ENCODE measurements at places on chromosomes 2 and 18.

DNA sequence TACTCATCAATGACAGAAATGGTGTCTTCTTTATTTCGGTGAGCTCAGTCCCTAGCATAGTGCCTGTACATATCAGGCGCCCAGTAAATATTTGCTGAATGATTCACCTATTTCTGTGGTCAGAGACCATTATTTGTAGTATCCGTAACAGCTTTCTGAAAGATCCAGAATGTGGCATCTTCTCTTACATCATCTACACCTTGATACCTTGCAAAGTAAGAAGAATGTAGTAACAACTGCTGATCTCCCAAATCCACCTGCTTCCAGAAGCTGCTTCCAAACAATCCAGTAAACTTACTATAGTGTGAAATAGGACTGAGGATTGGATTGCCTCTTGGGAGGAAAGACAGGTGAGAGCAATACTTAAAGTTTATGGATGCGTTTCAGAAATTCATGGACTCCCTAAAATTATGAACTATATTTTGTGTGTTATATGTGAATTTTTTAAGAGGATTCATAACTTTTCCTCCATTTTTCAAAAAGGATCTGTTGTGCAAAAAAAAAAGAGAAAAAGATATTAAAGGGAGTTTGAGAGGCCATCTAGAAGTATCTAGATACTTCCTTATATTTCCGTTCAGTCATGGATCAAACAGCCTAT, 945 bp upstream of the ASXL2 start:
- DNase-seq = no peak

- DNase-seq = no peak
Measured at GRCh38 chr2:65957886-65958285, 477.0 kb upstream of the MEIS1 start.

DNA sequence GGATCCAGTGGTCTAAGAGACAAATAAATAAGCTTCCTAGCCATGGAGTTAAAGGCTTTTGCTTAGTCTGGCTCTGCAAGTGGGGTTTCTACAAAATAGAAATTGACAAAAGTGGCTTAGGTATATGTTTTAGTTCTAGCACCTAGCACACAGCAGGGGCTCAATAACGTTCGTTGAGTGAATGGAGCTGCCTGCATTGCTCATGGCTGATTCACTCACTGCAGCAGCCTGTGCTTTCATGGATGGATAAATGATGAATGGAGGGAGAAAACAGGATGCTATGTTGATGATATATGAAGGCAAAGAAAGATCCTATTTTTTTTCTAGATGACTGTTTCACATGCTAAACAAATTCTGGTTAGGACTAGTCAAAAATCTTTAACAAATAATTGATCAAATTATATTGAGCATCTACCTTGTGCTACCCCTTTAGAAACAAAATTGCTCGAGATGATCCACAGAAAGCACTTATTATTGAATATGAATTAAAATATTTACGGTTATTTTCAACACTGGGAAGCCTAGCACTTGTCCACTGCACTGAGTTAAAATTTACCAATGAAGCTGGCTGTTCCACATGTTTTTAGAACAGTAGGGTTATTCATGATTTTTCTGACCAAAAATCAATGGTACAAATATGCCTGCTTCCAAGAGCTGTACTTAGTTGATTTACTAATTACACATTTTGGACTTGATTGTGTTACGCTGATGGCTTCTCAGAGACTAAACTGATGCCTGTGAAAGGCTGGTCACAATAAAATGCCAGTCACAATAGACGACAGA, 39.6 kb downstream of the HDHD2 start:
- no peak for DNase-seq

- no peak for DNase-seq
Measured at GRCh38 chr2:40758401-40759155, 306.7 kb upstream of the SLC8A1 start.

DNA sequence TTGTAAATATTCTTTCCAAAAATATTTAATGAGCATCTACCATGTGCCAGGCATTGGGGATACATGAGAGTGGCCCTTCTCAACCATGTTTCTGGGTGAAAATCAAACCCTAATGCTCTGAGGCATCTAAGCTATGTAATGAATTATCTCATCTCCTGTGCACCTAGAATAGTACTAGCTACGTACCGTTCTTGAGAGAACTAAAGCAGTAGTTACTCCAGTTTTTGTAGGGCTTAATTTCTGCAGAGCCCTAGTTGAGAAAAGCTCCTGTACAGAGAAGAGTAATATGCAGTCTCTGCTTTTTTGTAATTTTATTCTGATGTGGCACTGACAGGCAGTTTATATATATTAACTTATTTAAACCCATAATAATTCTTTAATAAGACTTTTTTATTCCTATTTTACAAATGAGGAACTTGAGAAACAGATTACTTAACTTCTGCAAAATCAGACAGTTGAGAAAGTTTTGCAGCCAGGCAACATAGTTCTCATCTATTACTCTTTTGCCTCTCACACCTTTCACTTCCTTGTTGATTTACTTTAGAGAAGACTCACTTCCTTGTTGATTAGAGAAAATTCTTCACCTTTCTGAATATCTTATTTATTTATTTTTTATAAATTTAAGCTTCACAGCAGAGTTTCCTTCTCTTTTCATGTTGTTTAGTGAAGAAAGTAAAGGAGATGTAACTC, 3.1 kb downstream of the SPOPL start:
- DNase-seq = no peak

DNA sequence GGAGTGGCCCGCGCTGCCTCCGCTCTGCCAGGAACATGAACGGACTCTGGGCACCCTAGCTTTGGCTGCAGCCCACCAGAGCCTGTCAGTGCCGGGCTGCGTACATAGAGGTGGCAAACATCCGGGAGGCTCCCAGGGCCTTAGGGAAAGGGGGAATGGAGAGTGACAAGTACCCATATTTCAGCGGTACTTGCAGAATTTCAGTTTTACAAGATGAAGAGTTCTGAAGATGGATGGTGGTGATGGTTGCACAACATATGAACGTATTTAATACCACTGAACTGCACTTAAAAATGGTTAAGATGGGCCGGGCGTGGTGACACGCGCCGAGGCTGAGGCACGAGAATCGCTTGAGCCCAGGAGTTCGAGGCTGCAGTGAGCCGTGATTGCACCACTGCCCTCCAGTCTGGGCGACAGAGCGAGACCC, 873 bp downstream of the MTHFD2 start:
- DNase-seq = no peak

GRCh38 chr2:225400060-225400511, 576 bp downstream of the NYAP2 start:
- no peak for DNase-seq

GRCh38 chr2:120737340-120738101, 1.9 kb downstream of the GLI2 start:
- DNase-seq = no peak

DNA sequence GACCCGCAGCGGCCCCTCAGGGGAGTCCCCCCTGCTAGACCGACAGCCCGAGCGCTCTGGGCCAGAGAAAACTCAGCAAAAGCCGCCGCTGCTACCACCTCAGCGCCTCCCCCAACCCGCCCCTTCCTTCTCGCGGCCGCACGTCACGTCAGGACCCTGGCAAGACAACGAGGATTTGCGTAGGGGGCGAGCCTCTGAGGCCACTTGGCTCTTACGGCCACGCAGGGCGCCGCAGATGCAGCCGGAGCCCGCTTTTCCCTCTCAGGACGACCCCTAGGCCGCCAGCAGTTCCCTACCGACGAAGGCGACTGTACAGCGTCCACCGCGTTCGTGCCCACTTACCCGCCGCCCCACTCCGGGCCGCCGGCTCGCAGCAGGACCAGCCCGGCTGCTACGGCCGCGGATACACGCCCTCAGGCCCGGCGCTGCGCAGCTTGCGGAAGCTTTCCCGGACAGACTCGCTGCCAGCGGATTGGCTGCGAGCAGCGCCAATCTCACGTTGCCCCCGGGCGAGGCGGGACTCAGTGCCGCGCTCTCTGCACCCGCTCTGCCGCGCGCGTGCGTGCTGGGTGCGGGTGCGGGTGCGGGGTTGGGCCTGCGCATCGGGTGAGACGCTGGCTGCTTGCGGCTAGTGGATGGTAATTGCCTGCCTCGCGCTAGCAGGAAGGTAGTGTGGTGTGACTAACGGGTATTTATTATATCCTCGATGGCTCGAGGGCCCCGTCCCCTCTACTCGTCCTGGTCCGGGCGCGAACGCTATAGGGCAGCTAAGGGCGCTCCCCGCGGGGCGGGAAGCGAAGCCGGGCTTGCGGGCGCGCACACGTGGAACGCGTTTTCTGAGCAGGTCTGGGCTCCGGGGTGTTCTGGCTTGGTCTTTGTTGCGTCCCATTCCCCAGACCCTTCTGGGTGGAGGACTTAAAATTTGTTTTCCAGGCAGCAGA, at the start of the genes ORMDL1 and PMS1:
Gene ORMDL1 (minus strand): TSS at position 413 of the 941 bp plus-strand sequence. CDS start 1,744 bp downstream, outside the sequence.
Gene PMS1 (plus strand): TSS at position 524 of the 941 bp plus-strand sequence. CDS start 7,360 bp downstream, outside the sequence.
- DNase-seq = peak; percentile 89

DNA sequence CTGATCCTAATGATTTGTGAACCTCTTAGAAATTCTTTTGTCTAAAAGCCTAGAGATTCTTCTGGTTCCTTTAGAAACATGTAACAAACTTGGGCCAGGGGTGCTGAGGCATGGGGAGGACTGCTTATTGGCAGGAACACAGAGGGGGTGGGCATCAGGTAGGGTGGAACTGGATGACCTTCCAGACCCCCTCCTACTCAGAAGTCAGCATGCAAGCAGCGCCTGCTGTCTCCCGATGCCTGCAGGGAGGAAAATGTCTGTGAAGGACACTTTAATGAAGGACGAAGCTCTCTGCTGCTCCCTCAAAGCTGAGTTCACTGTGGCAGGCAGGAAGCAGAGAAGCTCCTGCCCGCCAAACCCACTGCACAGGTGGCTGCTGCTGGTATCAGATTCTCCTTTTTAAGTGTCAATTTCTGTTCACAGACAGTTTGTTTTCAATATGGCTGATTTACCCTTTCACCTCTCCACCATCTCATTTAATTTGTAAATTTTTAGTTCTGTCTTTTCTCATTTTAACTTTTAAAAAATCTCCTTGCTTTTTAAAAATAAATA, 19.4 kb downstream of the COA5 start:
- DNase-seq = no peak

DNA sequence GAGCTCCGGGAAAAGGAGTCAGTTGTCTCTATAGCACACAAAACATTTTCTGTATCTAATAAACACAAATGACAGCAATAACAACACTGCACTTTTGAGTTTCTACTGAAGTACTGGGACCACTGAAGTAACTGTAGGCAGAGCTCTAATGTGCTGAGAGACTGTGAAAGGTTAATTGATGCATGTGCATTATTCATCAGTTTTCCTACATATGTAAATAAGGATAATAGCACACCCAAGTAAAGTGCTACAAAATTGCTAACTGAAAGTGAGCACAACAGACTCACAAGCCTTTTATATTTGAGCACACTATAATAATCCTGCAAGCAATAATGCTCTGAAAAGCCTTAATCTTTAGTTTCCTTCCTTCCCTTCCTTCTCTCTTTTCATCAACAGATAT, 1051.6 kb downstream of the LRP1B start:
- DNase-seq = no peak

GRCh38 chr18:68796936-68797690, 767 bp upstream of the CCDC102B start:
- no peak for DNase-seq

DNA sequence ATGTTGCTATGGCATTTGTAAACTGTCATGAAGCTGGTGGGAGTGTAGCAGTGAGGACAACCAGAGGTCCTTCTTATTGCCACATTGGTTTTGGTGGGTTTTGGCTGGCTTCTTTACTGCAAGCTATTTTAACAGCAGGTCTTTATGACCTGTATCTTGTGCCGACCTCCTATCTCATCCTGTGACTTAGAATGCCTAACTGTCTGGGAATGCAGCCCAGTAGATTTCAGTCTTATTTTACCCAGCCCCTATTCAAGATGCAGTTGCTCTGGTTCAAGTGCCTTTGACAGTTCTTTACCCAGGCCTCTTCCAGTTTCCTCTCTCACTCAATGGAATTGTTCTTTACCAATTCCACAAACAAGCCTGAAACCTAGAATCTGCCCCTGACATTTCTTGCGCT, 145.1 kb downstream of the KCNE4 start:
- no peak for DNase-seq

DNA sequence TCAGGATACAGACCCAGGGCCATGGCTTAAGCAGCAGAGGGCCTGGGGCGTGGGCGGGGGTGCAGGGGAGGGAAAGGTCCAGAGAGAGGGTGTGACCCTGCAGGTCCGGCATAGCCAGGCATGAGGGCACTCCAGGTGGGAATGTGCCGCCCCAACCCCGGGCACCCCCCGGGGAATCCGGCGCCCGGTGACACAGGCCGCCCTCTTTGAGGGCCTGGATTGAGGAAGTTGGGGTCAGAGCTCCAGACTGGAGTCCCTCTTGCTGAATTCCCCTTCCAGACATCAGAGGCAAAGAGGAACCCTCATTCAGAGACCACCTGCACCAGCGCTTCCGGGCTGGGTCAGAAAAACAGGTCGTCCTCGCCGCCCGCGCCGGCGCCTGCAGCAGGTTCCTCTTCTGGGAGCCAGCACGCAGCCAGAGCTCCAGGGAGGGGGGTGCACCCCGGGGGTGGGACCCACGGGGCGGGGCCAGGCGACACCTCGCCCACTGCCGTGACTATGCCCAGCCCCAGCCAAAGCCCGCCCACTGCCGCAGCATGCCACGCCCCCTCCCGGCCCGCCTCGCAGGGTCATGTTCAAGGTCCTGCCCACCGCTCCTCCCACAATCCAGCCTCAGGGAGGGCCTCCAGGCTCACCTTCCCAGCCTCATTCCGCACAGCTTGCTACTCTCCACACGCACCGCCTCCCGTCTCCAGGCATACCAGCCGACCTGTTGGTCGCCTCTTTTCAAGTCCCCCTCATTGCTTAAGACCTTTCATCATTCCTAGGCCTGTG, 98.3 kb upstream of the ID2 start:
- DNase-seq = peak; percentile 73

DNA sequence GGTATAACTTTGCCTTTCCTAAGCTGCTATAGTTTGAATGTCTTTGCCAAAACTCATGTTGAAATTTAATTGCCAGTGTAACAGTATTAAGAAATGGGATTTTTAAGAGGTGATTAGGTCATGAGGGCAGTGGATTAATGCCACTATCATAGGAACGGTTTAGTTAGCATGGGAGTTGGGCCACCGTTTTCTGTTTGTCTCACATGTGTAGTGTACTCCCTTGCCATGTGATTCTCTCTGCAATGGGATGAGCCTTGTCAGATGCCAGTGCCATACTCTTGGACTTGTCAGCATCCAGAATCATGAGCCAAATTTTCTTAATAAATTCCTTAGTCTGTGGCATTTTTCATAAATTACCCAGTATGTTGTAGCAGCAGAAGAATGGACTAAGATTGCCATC, 388.9 kb upstream of the RGPD4 start:
- no peak for DNase-seq

- DNase-seq = no peak
Measured at GRCh38 chr2:61091485-61091884, 25.8 kb downstream of the SANBR start.
